ENCODE measurements at places on chromosomes 3 and 15. TPM values are rescaled to one million over a fixed set of nuclear protein-coding genes. Genes with fewer than 3 reads are reported as not detected.

The GOLGA8T gene
- 1.5 TPM for total RNA-seq

The GOLGA6L22 gene
- total RNA-seq = not detected

The INKA1 gene
- total RNA-seq = 12.5 TPM

The BFSP2 gene
- not detected for total RNA-seq

The FILIP1L gene
- 41.5 TPM for total RNA-seq

The STXBP5L gene
- 0.98 TPM for total RNA-seq

The PEX11A gene
- 4.7 TPM for total RNA-seq

The CPLX3 gene
- not detected for total RNA-seq

GRCh38 chr15:60544581-60545264, 65.8 kb upstream of the ICE2 start:
- DNase-seq = no peak

GRCh38 chr3:185195652-185196051, 42.8 kb upstream of the C3orf70 start:
- DNase-seq = no peak

GRCh38 chr3:159763011-159763601, 225.5 kb upstream of the IL12A start:
- DNase-seq = no peak

- DNase-seq = peak; percentile 84
Observed at GRCh38 chr3:194875581-194876402, 190.1 kb downstream of the FAM43A start.

DNA sequence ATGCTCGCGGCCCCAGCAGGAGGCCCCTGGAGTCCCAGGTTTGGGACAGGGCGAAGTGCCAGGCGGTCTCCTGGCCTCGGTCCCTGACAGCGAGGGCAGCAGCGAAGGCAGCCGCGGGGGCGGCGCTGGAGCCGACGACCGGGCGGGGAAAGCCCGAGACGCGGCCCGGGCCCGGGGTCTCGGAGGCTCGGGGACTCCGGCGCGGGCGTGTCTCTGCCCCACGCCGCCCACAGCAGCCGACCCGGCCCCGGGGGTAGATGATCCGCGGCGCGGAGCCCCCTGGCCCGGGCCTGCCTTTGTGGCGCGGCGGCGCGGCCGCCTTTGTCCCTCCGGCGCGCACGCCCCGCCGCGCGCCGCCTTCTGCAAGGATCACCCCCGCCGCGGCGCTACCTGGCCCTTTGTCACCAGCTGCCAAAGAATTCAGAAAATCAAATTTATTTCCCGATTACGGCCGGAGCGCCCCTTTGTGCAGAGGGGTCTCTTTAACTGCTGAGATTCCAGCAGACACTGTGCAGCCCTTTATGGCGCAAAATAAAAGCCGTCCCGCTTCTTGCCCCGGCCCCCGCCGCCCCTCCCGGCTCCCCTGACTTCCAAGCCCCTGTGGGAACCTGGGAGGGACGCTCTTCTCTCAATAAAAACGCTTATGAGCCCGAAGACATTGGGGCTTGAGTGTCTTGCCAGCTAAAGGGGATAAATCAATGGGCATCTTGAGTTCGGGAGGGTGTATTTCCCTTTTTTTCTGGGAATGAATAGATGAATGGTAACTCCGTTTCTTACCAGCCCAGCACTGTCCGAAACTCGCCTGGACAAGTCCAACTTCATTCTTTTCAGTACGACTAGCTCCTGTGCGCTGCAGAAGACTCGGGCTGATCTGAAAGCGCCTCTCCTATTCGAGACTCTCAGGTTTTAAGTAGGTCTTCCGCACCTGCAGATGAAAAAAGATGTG, 68.4 kb downstream of the HES1 start:
- no peak for DNase-seq

- no peak for DNase-seq
Observed at GRCh38 chr3:79230266-79230665, 537.5 kb downstream of the ROBO1 start.

- DNase-seq = no peak
Observed at GRCh38 chr3:16864610-16865313, 20.0 kb upstream of the PLCL2 start.

- DNase-seq = no peak
Observed at GRCh38 chr3:61666615-61667330, 105.4 kb downstream of the PTPRG start.

GRCh38 chr15:80985981-80986380, 3.6 kb downstream of the MESD start:
- no peak for DNase-seq

DNA sequence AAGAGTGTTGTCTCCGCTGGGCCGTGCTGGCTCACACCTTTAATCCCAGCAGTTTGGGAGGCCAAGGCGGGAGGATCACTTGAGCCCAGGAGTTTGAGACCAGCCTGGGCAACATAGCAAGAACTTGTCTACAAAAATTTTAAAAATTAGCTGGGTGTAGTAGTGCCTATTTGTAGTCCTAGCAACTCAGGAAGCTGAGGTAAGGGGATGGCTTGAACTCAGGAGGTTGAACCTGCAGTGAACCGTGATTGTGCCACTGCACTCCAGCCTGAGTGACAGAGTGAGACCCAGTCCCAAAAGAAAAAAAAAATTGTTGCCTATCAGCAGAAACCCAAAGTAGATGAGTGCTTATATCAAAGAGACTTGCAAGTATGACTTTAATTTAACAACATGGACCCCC, 12.7 kb upstream of the AKAP13 start:
- DNase-seq = no peak

- no peak for DNase-seq
Observed at GRCh38 chr3:43559961-43560360, 61.9 kb downstream of the ANO10 start.

- DNase-seq = no peak
Observed at GRCh38 chr3:72587282-72587681, 261.0 kb downstream of the SHQ1 start.

DNA sequence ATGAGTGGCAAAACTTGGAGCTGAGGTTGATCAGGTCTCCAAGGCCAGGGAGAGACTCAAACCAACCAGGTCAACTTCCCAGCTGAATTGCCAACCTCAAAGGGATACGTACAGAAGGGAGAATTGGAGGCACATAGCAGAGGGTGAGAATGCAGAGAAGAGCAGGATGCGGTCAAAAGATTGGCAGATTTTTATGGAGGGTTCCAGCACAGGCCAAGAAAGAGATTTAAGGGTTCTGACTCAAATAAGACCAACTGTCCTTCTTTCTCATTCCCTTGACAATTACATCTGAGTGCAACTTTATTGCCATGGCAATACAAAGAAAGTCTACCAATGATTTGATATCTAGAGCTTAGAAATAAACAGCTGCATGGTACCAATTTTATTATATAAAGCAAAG, 33.2 kb downstream of the SCG5 start:
- DNase-seq = no peak

DNA sequence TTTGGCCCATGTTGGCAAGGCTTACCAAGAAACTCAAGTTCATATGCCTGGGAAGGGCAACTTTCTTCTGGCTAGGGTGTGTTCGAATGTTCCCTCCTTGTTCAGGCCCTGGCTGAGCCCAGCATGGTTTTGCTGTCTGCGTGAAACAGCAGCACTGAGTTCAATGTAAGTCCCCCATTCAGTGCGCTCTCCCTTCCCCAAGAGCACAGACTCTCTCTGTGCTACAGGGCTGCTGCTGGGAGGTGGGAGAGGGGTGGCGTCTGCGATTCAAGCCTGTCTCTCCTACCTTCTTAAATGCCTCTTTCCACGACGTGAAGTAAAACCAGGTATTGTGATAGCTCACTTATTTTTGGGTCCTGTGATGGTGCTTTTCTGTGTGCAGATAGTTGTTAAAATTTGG, 289.3 kb upstream of the GOLIM4 start:
- no peak for DNase-seq

DNA sequence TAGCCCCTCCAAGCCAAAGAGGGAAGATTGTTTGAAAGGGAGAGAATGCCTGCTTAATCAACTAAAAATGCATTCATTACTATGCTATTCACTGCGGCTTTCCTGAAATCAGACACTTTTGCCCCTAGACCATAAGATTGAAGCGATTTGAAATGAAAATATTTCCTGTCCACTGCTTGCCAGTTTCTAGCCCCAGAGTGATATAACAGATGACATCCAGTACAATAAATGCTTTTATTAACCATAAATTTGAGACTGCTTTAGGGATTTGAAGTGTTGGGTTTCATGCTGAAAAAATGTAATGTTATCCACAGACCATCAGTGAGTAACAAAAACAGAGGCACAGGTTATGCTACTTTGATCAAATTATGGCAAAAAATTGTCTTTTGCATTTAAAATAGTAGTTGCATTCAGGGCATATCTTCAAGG, 14.1 kb downstream of the IL17RD start:
- DNase-seq = no peak

DNA sequence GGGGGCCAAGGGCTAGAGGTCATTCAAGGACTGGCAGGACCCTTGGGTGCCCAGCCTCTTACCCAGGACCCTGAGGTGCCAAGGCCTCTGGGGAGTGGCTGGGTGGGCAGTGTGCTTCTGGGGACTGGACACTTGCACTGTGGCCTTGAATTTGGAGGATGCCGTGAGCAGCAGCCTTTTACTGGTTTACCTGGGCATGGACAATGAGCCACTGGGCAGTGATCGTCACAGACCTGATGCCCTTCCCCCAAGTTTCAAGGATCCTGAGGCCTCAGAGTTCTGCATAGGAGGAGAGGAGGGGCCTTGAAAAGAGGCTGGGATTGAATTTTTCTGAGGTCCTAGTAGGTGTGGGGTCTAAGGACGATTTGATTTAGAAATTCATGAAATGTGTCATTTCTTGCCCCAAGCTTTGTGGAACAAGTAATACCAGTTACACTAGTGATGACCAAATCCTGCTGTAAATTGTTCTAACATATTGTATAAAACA, 146.1 kb upstream of the TPM1 start:
- no peak for DNase-seq

- DNase-seq = no peak
Observed at GRCh38 chr3:47428662-47429061, 47.1 kb downstream of the SCAP start.

DNA sequence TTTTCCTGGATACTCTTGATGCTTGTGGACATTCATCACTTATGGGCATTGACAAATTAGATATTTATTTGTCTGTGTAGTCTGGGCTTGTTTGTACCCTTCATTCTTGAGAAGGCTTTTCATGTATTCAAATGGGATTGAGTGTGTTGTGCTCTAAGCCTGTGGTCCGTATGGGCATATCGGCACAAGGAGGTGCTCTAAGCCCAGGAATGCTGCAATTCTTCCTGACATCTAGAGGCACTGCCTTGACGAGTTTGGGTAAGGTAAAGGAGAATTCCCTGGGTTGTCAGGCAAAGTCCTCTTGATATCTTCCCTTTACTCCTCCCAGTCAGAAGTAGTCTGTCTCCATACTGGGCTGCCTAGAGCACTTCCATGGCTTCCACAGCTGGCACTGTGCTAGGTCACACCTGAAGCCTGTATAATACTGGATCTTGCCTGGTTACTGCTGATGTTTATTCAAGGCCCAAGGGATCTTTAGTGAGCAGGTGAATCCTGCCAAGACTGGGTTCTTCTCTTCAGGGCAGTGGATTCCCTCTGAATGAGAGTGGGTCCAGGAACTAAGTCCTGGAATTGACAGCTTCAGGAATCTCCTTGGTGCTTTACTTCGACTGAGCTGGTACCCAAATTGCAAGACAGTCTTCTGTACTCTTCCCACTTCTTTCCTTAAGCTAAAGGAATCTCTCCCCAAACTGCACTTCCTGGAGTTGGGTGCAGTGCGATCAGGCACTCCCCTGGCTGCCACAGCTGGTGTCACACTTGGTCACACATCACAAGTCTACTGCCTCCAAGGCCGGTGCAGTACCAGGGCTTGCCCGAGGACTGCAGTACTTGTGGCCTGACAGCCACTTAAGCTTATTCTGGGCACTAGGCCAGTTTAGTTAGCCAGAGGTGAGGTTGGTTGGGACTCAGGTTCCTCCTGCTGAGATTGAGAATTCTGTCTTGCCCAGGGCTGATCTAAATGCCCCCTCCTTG, 46.0 kb downstream of the GALK2 start:
- no peak for DNase-seq

GRCh38 chr3:104564045-104564643, 802.6 kb upstream of the ALCAM start:
- no peak for DNase-seq

DNA sequence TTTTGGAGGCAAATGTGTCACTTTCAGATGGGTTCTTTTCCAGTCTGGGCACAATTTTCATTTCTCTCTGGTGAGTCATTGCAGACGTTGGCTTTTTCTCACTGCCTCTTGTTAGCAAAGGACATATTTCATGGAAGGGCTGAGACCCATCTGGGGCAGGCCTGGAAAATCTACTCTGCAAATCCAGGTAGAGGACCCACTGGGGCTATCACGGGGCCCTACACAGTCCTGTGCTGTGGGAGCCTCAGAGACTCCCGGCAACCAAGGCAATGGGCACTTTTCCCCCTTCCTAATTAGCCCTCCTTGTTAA, 58.0 kb downstream of the HRH1 start:
- DNase-seq = no peak

- DNase-seq = no peak
Observed at GRCh38 chr15:89756897-89757296, 5.8 kb upstream of the MESP1 start.

DNA sequence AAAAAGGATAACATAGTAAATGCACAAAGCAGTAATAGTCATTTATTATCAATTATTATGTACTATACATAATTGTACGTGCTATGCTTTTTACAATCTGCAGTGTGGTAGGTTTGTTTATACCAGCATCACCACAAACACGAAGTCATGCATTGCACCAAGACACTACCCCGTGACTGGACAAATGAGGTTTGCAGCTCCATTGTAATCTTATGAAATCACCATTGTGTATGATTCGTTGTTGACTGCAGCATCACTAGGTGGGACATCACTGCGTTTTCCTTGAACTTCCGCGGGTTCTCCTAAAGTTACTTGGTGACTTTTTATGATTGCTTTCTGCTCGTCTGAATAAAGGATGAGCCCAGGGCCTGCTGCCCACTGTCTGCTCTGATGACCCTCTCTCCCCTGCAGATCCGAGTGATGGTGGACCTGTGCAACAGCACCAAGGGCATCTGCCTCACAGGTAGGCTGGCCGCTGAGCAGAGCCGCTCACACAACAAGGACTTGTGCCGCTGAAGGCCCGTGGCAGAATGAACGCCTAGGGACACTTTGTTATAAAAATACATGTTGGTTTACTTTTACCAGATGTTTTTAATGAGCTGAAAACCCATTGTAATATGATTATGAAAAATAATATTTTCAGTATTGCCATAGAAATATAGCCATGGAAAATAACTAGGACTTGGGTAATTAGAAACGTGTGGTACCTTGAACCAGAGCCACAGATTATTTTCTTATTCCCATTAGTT, 35.8 kb downstream of the GLDN start:
- no peak for DNase-seq

- DNase-seq = no peak
Observed at GRCh38 chr3:66478960-66479359, 21.9 kb downstream of the LRIG1 start.

Data from vagina (tissue), 2 donors.